ENCODE measurements at places on chromosomes 6 and 20. TPM values are rescaled to one million over a fixed set of nuclear protein-coding genes. Genes with fewer than 3 reads are reported as not detected.
A peak's percentile ranks its signal among the peaks of the same experiment; 100 is the strongest.

GRCh38 chr6:110491644-110492317, 15.4 kb upstream of the SLC22A16 start:
- no peak for DNase-seq

DNA sequence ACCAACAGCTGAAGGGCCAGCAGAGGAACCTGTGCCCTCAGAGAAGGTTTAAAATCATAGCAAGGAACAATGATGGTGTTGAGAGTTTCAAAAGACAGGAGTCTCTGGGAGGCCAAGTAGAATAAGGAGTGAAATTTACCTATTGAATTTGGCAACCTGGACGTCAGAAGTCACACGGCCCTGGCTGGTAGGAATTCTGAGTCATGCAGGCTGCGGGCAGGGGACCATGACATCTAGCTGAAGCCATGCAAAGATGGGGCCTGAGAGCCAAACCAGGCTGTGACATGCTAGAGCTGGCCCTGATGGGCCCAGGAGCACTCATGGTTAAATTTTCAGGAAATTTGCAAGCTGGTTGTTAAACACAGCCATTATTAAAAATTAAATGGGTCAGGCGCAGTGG, 64.0 kb upstream of the SNX9 start:
- DNase-seq = no peak

Gene DDR1
- 82.1 TPM for total RNA-seq

Gene IL22RA2
- total RNA-seq = not detected

- DNase-seq = no peak
Observed at GRCh38 chr20:47561180-47561579, 59.5 kb downstream of the NCOA3 start.

DNA sequence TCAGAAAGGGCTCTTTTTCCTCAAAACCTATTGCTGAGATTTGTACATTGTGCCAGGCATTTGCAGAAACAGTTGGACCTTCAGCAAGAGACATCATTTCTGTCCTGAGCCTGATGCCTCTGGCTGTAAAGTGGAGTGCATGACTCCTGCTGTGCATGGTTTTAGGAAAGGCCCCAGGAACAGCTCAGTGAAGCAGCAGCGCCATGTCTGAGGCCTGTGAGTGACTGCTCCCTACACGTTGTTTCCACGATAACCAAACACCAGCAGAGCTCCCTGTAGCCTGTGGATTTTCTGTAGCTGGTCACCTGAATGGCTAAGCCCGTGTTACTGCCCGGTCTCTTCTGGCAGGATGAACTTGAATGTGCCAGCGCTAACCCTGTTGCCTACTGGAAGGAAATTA, 232.5 kb downstream of the TFAP2C start:
- DNase-seq = no peak

GRCh38 chr6:108597572-108598304, 37.0 kb downstream of the FOXO3 start:
- DNase-seq = no peak

GRCh38 chr6:63553208-63553607, 19.1 kb upstream of the LOC128125822 start:
- DNase-seq = no peak

Gene PPP1R3G
- total RNA-seq = 1.3 TPM

Gene KIF25
- 0.93 TPM for total RNA-seq

DNA sequence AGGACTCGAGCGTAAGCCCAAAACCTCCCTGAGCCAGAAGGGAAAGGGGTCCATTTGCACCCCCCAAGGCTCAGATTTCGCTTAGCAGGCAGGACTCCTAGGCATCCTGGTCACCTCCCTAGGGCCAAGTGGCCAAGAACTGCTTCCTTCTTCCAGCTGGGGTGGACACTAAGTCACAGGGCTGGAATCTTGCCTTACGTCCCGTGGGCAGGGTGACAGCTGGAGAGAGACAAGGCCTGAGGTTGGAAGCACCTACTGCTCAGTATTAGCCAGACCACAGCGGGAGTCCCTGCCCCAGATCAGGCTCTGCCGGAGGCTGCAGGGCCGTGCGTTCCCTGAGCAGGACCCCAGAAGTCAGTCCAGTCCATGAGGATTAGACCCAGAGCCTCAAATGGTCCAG, 19.7 kb downstream of the LAMA5 start:
- no peak for DNase-seq

Gene HTR1E
- not detected for total RNA-seq

DNA sequence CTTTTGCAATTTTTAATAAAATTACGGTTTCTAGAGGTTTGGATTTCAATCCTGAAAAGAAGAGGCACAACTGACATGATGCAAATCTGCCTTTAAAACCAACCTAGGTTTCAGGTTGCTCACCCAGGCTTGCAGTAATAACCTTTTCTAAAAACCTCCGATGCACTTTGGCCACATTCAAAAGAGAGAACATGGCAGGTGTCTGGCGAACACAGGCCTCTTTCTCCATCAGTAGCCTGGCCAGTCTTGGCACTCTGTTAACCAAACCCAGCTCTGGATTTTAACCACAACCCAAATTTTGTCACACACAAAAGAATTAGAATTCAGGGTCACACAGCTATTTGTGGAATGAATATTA, 55.8 kb upstream of the MAFB start:
- no peak for DNase-seq

DNA sequence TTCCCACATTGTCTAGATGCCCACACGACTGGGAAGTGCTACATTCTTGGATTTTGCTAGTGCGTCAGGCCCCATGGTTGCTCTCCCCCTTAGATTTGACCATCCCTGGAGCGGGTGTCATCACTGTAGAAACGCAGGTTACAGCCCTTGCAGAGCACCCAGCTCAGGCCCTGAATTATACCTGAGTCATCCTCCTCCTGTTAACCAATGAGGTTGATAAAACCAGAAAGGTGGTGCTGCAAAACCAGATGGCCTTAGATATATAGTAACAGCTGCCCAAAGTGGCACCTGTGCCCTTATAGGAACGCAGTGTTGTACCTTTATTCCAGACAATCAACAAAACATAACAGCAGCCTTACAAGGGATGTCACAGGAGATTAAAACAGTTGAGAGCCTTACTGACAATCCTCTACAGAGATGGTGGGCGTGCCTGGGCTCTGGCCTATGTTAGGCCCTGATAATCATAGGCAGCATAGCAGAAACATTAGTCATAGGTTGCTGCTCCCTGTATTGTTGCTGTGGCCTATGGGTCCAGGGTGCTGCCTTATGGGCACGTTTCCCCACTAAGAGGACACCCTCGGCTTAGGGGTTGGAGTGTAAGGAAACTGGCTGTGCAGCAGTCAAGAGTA, 33.6 kb upstream of the HSF2 start:
- no peak for DNase-seq

- no peak for DNase-seq
Observed at GRCh38 chr6:35216851-35217811, 3.4 kb downstream of the SCUBE3 start.

GRCh38 chr20:362271-363254, 15.7 kb downstream of the NRSN2 start:
- DNase-seq = no peak

GRCh38 chr6:110270165-110270564, 88.0 kb downstream of the METTL24 start:
- no peak for DNase-seq

- no peak for DNase-seq
Observed at GRCh38 chr6:28648035-28648877, 122.6 kb downstream of the GPX5 start.

GRCh38 chr6:52972989-52973388, 22.1 kb downstream of the GSTA4 start:
- no peak for DNase-seq

Gene PRELID3B
- total RNA-seq = 56.8 TPM

DNA sequence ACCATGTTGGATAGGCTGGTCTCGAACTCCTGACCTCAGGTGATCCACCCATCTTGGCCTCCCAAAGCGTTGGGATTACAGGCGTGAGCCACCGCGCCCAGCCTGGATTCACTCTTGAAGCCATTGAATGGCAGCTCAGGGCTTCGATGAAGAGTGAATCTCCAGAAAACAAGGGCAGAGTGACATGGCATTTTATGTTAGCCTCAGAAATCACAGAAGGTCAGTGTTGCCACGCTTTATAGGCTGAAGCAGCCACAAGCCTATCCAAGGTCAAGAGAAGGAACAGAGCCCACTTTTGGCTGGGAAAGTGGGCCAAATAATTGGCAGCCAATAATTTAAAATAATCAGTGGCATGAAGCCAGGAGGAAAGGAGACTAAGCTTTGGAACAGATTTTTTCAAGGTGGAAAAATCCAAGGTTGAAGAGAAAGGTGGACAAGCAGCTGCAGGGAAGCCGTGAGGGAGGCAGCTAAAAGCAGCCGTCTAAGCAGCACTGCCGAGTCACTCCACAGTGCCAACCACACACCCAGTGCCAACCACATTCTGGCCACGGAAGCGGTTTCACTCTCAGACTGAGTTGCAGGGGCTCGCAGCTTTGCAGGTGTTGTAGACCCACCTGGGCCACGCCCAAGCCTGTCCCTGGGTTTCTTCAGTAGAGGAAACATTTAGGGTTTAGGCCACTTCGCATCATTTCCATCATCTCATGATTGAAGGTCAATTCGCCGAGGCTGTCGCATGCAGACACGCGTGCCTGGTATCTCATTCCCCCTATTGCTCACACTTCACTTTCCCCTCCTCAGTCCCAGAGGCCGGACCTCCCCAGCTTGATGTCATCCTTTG, 17.4 kb upstream of the AVP start:
- DNase-seq = no peak

GRCh38 chr6:159789377-159790148, at the start of gene TCP1:
Gene TCP1 (minus strand): TSS chr6:159789602. CDS start chr6:159789468, 134 bp downstream.
- peak; percentile 98 for DNase-seq

GRCh38 chr6:100269189-100269588, 195.5 kb downstream of the SIM1 start:
- DNase-seq = no peak

GRCh38 chr6:130560231-130560630, 194.4 kb downstream of the TMEM200A start:
- DNase-seq = no peak

DNA sequence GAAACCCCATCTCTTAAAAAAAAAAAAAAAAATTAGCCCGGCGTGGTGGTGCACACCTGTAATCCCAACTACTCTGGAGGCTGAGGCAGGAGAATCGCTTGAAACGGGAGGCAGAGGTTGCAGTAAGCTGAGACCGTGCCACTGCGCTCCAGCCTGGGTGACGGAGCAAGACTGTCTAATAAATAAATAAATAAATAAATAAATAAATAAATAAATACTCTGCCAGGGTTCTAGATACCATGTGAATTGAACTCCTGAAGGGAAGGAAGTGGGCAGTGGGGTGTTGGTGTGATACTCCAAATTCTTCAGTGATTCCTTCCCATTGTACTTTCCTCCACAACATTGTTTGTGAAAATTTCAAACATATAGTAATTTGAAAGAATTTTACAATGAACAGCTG, 100.5 kb downstream of the PLCB4 start:
- DNase-seq = no peak

GRCh38 chr20:19758501-19759331, 658 bp downstream of the RIN2 start:
- peak; percentile 93 for DNase-seq

Gene PACSIN1
- not detected for total RNA-seq

Gene TUBB1
- total RNA-seq = 0.51 TPM

DNA sequence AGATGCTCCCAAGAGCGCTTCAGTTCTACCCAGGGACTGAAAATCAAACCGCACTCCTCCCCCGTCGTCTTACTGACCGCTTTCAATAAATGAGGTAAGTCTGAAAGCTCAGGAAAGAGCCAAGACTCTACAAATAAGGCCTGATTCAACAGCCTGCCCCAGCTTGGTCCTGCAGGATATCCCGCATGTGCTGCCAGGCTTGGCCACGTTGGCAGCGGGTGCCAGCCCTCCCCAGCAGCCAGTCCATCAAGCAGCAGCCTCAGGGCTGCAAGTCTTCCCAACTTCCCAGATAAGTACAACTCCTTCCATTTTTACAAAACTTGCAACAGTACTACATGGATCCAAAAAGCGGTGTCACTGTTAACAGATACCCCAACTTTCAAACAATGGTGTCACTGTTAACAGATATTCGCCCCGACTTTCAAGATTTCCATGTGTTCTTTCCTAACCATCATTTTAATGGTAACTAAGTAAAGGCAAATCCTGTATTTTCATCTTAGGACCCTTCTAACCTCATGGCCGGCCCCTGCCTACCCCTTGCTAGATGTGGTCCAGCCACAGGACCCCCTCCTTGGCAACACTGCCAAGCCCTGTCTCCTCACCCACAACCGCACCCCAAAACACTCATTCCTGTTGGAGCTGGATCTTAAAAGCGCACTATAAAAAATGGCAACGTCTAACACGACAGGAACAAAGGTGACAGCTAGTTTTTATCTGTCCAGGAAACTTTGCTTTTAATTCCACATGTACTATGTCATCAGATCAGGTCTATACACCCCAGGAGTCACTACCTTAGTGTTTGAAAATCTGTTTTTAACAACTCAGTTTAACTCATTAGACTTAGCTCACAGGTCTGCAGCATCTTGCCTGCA, 28.0 kb downstream of the DIDO1 start:
- DNase-seq = no peak

GRCh38 chr20:48721324-48722001, 106.3 kb downstream of the PREX1 start:
- DNase-seq = no peak

Gene SLC22A7
- total RNA-seq = not detected

DNA sequence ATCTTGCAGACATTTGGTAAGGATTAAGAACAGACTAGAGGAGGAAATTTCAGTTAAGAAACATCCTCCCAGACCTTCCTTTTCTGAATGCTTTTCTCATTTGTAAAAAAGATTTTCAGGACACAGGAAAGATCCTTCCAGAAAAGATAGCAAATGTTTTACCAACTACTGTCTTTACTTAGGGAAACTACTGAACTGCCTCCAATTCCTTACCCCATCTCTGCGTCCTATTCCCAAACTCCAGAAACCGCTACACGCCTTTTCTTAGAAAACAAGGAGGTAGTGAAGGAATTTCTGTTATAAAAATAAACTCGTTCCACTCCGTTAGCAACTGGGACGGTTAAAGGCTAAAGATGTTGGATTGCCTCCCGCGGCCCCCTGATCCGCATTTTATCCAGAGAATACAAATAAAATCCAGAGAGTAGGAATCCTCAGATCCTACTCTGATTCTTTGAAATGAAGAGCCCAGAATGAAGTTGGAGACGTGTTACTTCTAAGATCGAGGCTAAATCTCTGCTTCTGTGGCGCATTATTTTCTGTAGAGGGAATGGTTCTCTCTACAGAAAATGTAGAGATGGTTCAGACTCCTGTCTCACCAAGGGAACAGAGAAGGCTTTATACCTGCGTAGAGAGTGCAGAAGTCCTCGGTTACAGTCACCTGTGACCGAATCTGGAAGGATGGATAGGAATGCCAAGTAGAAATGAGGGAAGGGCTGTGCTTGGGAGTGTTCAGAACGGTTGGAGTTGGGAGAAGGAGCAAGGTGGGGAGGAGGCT, 133.0 kb downstream of the GPX5 start:
- no peak for DNase-seq

Gene COQ3
- total RNA-seq = 7.0 TPM

DNA sequence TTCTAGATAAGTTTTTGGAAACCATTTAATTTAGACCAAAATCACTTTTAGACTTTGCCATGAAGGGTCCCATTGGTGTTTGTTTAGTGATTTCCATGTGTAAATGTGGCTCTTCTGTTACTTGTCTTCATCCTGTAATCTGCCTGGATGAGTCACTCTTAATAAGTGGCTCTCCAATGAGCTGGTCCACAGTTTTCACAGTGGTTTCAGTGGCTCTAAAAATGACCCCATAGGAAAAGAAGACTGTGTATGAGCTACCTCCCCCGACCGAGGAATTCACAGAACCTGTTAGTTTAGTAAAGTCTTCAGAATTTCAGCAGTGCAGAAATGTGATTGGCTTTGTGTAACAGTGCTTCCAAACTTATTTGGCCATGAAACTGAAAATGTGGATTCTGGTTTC, 492.0 kb upstream of the MARCKS start:
- DNase-seq = no peak

GRCh38 chr6:84976526-84977362, 212.3 kb upstream of the TBX18 start:
- DNase-seq = no peak

Gene EYS
- 0.48 TPM for total RNA-seq

Gene LY6G6C
- total RNA-seq = not detected
